ENCODE measurements at places on chromosomes 3 and 15. TPM values are rescaled to one million over a fixed set of nuclear protein-coding genes. Genes with fewer than 3 reads are reported as not detected.
A peak's percentile ranks its signal among the peaks of the same experiment; 100 is the strongest.

DNA sequence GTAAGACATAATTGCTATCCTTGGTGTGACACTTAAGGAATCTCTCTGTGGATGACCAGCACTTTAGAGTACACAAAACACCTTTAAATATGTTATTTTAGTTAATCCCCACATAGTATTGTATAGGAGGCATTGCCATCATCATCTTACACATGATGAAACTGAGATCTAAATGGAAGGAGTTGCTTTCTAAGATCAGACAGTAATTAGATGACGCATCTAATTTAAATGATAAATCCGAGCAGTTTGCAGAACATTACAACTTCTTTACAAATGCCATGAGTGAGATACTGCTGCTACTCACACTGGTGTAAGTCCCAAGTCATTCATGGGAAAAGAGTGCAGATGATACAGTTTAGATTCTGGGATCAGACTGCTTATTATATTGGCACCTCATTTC lies 431.9 kb downstream of the MFSD1 start:
- no peak for DNase-seq
- no peaks in the 10 kb centered on the region for H3K4me1 ChIP-seq
- H3K36me3 ChIP-seq: no peaks in the 10 kb centered on the region
- no peaks in the 10 kb centered on the region for H3K27me3 ChIP-seq
- H3K27ac ChIP-seq: no peak overlapping the region
- no peak overlapping the region for H3K4me3 ChIP-seq

DNA sequence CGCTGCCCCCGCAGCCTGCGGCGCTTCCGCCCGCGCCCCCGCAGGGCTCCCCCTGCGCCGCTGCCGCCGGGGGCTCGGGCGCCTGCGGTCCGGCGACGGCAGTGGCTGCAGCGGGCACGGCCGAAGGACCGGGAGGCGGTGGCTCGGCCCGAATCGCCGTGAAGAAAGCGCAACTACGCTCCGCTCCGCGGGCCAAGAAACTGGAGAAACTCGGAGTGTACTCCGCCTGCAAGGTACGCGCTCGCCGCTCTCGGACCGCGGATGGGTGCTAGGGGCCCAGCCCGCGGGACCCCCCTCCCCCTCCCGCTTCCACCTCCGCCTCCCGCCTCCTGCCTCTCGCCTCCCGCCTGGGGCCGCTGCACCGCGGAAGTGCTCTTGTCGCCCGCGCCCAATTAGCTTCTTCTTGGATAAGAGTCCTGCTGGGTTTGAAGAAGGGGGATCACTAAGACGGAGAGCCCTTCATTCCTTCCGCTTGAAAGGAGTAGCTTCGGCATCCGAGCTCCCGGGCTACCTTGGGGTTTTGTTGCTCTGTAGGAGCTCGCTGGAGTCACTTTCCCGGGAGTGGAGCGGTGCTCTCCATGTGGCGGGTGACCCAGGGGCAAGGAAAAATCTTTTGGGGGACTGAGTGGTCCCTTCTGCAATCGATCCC lies 426 bp downstream of the KAT2B start:
- peak overlapping the region; percentile 87 for H3K4me3 ChIP-seq
- no peaks in the 10 kb centered on the region for H3K36me3 ChIP-seq
- peak; percentile 72 for DNase-seq
- H3K27me3 ChIP-seq: no peaks in the 10 kb centered on the region
- H3K27ac ChIP-seq: no peak overlapping the region

GRCh38 chr3:48634661-48635221 lies 520 bp downstream of the SLC26A6 start:
- DNase-seq: peak; percentile 66
- H3K4me1 ChIP-seq: peaks cover 19% of the 10 kb centered on the region
- peak overlapping the region; percentile 83 for H3K4me3 ChIP-seq
- peaks cover 2% of the 10 kb centered on the region for H3K36me3 ChIP-seq
- peak overlapping the region; percentile 59 for H3K27ac ChIP-seq

DNA sequence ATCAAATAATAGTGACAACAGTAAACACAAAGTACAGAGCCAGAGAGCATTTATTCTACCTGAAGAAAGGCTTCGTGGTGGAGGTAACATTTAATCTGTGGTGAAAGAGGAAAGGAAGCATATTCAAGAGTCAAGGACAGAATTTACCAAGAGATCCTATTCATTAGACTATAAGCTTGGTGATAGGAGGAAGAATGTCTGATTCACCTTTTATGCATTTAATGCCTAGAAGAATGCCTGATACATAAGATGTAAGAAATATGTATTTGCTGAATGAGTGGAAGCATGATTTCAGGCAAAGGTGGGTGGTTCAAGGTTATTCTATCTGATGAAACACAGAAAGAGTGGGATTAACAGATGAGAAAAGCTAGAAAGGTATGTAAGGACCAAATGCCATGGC lies 119.8 kb downstream of the SERPINI1 start:
- H3K27ac ChIP-seq: no peak overlapping the region
- H3K4me1 ChIP-seq: no peaks in the 10 kb centered on the region
- no peak overlapping the region for H3K4me3 ChIP-seq
- no peaks in the 10 kb centered on the region for H3K27me3 ChIP-seq

LRRIQ4 gene
- not detected for total RNA-seq

SMCO1 gene
- not detected for total RNA-seq

SLC38A3 gene
- 16.8 TPM for total RNA-seq

Data from Caco-2 (cell line).